ENCODE measurements at places on chromosomes 5 and 9.

GRCh38 chr9:113238859-113239232, 17.5 kb downstream of the SLC31A1 start:
- no peak for DNase-seq

DNA sequence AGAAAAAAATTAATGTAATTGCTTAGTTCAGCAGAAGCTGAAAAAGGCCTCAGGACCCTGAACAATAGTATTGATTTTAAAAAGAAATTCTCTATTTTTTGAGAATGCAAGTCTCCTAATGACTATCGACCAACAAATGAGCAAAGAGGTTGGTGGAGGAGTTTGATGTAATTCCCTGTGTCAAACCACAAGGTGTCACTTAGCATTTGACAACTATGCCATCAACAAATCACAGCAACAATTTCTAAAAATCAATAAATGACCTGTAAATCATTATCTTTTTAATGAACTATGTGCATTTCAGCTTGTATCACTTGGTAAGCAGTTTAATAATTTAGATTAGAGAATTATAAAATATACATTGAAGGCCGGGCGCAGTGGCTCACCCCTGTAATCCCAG, 133.7 kb downstream of the PRELID2 start:
- no peak for DNase-seq

DNA sequence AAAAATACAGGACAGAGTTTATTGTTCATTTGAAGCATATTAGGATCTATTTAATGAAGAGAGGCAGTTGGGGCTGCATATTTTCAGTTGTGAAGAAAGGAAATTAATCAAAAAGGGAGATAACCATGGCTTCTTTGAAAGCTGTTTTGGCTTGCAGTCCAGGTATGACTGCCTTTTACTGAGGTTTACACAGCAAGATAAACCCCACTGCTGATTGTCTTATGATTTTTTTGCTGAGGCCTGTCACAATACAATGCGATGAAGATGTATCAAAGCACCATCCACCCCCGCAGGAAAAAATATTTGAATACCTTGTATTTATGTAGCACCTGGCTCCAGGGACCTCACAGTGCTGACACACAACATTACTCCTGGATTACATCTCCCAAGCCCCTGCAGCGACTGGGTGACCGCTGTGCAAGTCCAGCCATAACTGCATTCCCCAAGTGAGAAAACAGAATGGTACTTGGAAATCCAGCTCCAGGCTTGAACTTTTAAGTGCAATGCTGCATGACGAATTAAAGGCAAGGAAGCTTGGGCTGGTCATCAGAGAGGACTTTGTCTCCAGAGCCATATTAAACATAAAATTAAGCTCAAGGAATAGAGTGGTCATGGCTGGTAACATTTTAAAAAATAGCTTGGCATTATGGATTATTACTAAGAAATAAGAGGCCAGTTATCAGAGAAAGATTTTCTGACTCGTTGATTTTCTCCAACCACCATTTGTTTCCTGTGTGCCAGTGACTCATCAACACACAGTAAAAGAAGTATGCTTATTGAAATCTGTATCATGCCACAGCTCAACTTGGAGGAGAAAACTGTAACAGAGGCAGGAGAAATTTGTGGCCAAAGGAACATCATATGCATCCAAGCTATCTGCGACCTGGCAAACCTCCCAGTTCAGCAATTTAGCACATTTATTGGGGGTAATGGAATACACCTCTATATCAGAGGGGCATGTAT, 374.2 kb downstream of the MAN2A1 start:
- no peak for DNase-seq

DNA sequence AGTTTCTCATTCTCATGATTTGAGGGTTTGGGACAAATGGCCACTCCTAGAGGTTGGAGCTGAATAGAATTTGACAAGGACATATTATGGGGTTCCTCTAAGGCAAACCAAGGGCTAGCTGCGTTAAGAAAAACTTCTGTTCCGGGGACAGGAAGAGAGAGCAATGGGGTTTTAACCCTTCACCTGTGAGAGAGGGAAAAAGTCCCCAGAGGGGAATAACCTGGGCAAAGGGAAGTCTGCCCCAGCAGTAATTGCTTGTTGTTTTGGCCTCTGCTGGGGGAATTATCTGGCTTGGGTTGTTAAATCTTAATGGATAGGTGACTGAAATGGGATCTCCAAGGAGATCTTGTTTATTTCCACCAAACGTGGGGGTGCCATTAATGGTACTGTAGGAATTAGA, 110.1 kb upstream of the MOCS2 start:
- DNase-seq, result no peak

DNA sequence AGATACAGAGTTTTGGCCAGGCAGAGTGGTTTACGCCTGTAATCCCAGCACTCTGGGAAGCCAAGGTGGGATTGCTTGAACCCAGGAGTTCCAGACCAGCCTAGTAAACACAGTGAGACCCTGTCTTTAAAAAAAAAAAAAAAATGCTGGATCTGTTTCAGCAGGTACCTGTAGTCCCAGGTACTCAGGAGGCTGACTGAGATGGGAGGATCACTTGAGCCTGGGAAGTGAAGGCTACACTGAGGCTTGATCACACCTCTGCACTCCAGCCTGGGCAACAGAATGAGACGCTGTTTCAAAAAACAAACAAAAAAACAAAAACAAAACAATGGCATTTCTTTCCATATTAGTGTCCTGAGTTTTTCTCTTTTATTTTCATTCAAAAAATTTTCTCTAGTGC, 19.0 kb downstream of the UNC13B start:
- no peak for DNase-seq
